CD4-positive, alpha-beta T cell treated with Interleukin-4 for 4 hours (primary cell): ENCODE measurements at places on chromosomes 13 and 19.

- no peak for DNase-seq
Observed at GRCh38 chr19:36796714-36796992, 24.0 kb upstream of the ZNF850 start.

DNA sequence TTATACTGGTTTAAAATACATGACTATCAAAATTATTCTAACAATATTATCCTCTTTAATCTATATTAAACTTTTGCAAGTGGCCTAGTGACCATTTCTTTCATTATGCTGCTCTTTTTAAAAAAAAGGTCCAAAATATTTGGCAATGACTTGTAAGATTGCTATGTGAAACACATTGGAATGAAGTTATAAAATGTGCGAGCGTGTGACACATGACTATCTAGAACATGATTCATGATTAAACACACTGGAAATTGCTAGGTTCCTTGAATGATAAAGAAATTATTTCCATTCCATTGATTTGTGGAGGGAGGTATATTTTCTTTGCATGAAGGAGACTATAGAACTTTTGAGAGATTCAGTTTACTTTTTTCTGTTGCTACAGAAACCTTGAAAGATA, 739.1 kb downstream of the DIAPH3 start:
- DNase-seq: no peak

- peak; percentile 13 for DNase-seq
Observed at GRCh38 chr13:43874504-43875092, 4.9 kb downstream of the CCDC122 start.

GRCh38 chr13:59766236-59766635, 397.5 kb downstream of the DIAPH3 start:
- DNase-seq: no peak

GRCh38 chr13:79225487-79226232, 180.4 kb downstream of the RBM26 start:
- no peak for DNase-seq

GRCh38 chr13:30659980-30660379, 42.3 kb downstream of the USPL1 start:
- DNase-seq: no peak

GRCh38 chr13:44421853-44422525, 48.4 kb downstream of the SERP2 start:
- DNase-seq: no peak

DNA sequence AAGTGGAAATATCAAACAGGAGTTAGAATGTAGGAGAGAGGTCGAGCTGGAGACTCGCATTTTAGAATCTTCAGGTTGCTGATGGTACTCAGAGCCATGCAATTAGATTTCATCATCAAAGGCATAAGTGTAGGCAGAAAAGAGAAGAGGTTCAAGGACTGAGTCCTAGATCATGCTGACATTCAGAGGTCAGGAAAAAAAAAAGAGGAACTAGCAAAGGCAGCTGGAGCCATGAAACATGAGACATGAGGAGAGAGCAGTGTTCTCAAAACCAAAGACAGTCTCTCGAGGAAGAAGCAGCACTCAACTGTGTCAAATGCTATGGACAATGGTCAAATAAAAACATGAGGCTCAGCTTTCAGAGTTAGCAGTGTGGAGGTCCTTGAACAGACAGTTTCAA, 12.4 kb upstream of the TPP2 start:
- no peak for DNase-seq

DNA sequence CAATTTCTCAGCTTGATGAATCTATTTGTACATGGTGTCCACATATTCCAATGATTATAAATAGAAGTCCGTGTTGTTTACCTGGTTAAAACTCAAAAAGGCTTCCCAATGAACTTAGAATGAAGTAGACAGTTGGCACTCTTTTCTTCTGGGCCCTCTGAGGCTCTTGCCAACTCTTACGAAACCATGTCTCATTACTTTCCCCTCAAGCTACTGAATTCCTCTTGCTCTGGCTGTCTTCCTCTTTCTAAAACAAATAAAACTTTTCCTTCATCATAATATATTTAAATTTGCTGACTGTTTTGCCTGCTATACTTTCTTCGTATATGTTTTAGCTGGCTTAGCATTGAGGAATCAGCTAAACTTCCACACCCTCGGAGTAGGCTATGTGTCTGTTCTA, 139.7 kb downstream of the SLITRK6 start:
- no peak for DNase-seq
